ENCODE measurements at places on chromosomes 5 and 9. TPM values are rescaled to one million over a fixed set of nuclear protein-coding genes. Genes with fewer than 3 reads are reported as not detected.

Gene LRRC19
- 0.13 TPM for polyA plus RNA-seq

Gene SLC6A3
- polyA plus RNA-seq = 3.0 TPM

DNA sequence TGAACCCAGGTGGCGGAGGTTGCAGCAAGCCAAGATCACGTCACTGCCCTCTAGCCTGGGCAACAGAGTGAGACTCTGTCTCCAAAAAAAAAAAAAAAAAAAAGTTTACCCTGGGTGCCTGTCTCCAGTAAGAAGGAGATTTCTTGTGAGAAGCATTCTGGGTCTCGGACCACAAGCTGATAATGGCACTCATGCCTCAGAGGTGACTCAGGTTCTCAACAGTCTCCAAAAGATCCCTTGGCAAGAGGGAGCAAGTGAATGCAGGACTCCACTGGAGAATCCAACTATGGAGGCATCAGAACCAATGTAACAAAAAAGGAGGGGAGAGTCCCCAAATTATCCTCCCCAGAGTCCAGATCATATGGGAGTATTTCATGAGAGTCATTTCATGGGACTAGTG is 106.0 kb upstream of the LRRTM2 start:
- DNase-seq = no peak

GRCh38 chr5:151357792-151358191 is 10.4 kb upstream of the SLC36A2 start:
- DNase-seq = no peak

Gene SOWAHA
- polyA plus RNA-seq = not detected

Measured in left lung (tissue), 14 donors.